Sigmoid colon (tissue), 7 donors: ENCODE measurements at places on chromosomes 11 and 22. TPM values are rescaled to one million over a fixed set of nuclear protein-coding genes. Genes with fewer than 3 reads are reported as not detected.

- DNase-seq = no peak
These were observed 566.2 kb downstream of the TBC1D22A start for GRCh38 chr22:47328550-47329243.

DNA sequence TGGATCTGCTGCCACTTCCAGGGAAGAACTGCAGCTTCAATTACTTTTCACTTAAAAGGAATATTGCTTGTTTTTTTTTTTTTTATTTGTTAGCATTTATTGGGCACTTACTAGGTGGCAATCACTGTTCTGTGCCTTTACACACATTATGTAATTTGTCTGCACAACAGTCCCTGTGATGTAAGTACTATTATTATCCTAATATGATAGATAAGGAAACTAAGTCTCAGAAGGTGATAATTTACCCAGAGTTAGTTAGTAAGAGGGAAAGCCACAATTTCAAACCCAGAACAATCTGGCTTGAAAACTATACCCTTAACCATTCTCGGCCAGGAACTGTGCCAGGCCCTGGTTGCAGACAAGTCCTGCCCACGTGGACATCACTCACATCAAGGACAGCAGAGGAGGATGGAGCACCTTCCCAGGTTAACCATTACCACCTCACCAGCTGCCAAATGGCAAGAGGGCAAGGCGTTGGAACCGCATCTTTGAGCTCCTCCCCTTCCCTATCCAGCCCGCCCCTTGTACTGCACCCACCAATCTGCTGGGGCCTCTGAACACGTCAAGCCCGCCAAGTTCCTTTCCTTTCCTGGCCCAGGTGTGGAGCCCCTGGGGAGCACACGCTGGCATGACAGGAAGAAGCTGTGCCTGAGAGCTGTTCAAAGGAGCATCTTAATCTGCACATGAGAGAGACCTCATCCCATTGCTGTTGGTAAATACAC is 78.4 kb downstream of the NAV2 start:
- DNase-seq = no peak

GRCh38 chr11:26837154-26837553 is 115.3 kb upstream of the SLC5A12 start:
- DNase-seq = no peak

- DNase-seq = no peak
These were observed at the start of gene SOX10 for GRCh38 chr22:37983860-37984791. Gene SOX10, minus strand, starts transcription at chr22:37984555. Its CDS starts 771 bp downstream, at chr22:37983784.

The PAAF1 gene
- 10.9 TPM for polyA plus RNA-seq

GRCh38 chr11:43580735-43581369 is 99.7 kb upstream of the HSD17B12 start:
- no peak for DNase-seq

DNA sequence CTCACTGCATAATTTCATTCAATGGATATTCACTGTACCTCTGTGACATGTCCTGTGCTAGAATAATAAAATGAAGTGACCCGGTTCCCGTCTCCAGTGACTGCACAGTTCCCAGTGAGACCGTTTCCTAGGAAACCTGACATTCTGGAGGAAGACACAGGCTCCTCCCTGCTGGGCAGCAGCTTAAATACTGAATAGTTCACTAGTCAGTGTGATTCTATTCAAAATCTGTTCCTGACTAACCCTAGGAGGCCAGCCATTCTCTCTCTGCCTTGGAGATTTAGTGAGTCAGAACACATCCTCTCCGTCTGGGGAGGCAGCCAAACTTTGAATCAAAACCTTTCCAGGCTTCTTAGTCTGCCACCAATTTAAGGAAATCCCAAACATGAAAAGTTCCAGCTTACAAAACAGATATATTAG is 11.3 kb downstream of the TRIM66 start:
- peak; percentile 86 for DNase-seq

GRCh38 chr22:48941033-48941902 is 886.4 kb downstream of the BRD1 start:
- peak; percentile 39 for DNase-seq

- no peak for DNase-seq
These were observed 14.6 kb downstream of the MMP13 start for GRCh38 chr11:102940714-102941588.

The PANX3 gene
- not detected for polyA plus RNA-seq

The BTG4 gene
- polyA plus RNA-seq = not detected

The TECTA gene
- polyA plus RNA-seq = not detected

GRCh38 chr11:90326647-90327046 is 103.8 kb upstream of the CHORDC1 start:
- no peak for DNase-seq

DNA sequence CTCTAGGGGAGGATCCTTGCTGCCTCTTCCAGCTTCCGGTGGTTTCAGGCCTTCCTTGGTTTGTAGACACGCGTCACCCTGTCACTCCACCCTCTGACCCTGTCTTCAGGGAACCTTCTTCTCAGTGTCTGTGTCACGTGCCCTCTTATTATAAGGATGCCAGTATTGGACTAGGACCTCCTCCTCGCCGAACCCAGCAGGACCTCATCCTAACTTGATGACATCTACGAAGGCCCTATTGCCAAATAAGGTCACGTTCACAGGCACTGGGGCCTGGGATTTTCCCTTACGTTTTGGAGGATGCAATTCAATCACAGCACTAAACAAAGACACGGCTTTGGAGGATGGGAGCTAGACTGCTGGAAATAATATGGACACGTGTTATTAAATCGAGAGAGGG is 408.7 kb downstream of the BRD1 start:
- no peak for DNase-seq

The FAM111B gene
- 1.8 TPM for polyA plus RNA-seq

- no peak for DNase-seq
These were observed 8.5 kb downstream of the RAB30 start for GRCh38 chr11:83063073-83063754.

DNA sequence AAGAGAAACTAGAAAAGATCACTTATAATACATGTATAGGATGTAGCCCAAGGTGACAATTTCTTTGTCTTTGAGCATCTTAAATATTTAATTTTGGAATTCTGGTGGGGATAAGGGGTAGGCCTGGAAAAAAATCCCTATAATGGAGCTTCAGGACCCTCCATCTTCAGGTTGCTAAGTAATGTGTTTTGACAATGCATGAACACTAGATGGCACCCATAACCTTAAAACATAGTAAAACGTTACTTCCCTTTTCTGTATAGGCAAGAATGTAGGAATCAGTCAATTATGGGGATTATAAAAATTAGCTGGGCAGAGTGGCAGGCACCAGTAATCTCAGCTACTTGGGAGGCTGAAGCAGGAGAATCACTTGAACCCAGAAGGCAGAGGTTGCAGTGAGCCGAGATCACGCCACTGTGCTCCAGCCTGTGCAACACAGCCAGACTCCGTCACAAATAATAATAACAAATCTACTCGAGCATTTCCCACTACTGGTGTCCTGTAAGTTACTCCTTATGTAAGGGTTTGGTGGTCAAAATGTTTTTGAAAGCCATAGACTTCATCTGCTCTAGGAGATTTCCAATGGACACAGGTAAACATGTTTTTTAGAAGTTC is 541.9 kb upstream of the CCDC90B start:
- DNase-seq = no peak

DNA sequence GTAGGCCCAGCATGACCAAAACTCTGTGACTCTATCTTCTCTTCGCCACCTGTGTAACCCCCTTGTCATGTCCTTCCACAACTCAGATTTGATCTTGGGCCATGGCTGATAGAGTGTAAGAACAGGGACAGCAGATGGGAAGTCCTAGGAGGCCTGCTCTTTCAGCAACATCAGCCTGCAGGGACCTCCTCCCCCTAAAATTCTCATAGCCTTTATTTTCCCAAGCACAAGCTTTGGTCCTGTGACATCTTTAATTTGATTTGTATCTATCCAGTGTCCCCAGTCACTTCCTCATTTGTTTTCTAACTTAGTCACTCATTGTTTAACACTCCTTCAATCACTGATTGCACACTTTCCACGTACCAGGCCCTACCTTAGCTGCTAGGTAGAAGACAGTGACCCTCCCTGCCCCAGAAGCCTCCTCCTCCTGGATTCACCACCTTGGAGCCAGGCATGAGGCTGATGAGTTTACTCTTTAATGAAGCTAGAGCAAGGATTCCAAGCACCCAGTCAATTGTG is 5.3 kb downstream of the UBQLN3 start:
- DNase-seq = no peak

The TUBA8 gene
- 3.0 TPM for polyA plus RNA-seq

The GGTLC3 gene
- polyA plus RNA-seq = not detected

DNA sequence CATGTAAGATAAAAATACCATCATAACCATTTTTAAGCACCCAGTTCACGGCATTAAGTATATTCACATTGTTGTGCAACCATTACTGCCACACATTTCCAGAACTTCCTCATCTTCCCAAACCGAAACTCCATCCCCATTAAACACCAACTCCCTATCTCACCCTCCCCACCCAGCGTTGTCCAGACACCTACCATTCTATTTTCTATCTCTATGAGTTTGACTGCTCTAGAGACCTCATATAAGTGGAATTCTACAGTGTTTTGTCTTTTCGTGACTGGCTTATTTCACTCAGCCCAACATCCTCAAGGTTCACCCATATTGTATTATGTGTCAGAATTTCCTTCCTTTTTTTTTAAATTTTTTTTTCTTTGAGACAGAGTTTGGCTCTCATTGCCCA is 45.2 kb downstream of the PPFIA1 start:
- peak; percentile 18 for DNase-seq

GRCh38 chr22:36643033-36643432 is 60.5 kb downstream of the CACNG2 start:
- no peak for DNase-seq

- DNase-seq = peak; percentile 71
These were observed 85.4 kb downstream of the ATXN10 start for GRCh38 chr22:45757068-45757467.

DNA sequence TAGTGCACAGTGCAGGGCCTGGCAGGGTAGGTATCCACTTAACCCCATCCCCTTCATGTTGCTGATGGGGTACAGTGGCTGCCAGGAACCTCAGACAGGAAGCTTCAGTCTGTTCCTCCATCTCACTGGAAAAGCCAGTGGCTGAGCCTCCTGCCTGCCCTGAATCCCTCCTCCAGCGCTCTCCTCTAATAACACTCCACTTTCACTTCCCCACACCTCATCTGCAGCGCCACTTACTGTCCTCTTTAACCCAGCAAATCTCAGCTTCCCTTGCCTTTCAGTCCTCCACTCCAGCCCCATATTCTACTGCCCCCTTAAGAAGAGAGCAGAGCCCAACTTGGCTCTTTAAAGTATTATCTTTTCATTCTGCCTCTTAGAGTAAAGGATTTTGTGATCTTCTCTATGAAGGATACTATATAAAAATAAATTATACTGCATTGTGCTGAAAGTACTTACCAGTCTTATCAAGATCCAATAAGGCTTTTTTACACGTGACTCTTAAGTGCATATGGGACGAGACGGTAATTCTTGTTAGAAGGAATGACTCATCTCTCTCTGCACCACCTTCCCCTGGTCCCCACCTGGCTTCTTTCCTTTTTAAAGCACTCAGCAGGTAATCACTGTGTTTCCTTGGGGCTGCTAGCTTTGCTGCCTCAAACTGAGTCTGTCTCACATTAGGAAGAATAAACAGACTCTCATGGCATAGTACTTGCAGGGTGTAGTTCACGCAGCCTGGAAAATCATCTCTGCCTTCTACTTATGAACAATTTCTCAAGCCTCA is 238.0 kb upstream of the NARS2 start:
- DNase-seq = no peak

The MOV10L1 gene
- polyA plus RNA-seq = 0.47 TPM

- DNase-seq = no peak
These were observed 2.9 kb downstream of the NAGA start for GRCh38 chr22:42067671-42068251.

DNA sequence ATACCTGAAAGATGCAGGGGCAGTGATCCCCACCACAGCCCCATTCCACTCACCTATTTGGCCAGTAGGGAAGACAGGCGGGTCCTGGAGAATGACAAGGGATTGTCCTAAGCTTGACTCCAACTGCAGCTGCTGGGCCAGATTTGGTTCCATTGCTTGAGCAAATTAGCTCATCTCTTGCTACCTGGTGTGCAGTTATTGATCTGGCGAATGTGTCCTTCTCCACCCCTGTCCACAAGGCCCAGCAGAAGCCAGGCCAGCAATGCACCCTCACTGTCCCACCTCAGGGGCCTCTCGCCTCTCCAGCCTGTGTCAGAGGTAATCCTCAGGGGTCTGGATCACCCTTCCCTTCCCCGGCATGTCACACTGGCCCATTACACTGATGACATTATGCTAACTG is 23.3 kb downstream of the TSPAN32 start:
- no peak for DNase-seq

- DNase-seq = no peak
These were observed 437.5 kb downstream of the TBC1D22A start for GRCh38 chr22:47199979-47200272.

The MPZL2 gene
- polyA plus RNA-seq = 27.6 TPM

DNA sequence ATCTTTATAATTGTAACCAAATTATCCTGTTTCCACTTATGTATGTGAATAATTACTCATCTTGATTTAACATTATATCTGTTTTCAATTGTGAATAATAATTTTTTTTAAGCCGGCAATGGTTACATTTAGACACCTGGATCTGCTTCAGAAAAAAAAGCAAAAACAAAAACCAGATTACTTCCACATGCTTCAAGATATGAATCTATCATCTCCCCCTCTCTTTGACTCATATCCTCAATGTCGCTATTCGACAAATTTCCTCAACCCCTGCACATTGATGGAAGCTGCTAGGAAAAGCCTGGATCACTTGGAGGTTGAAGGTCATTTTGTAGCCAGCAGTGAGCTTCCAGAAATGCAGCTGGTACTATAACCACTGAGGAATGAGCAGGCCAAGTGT is 42.7 kb downstream of the SLC1A2 start:
- DNase-seq = no peak

- no peak for DNase-seq
These were observed 73.1 kb upstream of the KIRREL3 start for GRCh38 chr11:127073621-127074020.

DNA sequence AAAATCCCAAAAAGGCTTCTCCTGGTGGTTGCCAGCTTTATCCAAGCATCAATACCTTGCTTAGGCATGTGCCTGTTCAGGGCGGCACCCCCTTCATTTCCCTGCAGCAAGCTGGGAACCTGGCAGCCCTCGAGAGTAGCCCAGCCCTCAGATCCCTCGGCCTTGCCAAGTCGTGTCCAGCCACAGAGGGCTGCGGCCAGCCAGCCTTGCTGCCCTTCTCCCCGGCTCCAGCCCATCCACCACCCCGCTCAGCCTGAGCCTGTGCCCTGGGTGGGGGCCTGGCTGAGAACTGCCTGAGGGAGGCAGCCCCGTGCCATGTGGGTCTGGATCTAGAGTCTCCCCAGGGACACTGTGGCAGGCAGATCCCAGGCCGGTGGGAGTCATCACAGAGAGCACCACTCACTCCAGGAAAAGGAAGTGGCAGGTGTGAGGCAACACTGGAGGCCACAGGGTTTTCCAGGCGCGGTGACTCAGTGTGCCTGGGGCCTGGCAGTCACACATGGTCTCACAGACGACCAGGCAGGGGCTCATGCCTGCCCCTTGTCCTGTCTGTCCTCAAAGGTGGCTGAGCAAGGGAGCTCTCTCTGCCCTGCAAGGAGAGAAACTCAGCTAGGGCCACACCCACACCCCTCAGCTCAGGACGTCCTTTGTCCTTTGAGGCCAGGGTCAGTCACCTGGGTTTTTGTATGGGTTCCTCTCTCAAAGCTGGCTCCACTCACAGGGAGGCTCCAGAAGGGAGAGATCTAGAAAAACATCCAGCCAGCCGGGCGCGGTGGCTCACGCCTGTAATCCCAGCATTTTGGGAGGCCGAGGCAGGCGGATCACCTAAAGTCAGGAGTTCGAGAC is 12.2 kb upstream of the CDC42BPG start:
- peak; percentile 91 for DNase-seq
